ENCODE measurements at places on chromosomes 1 and 21.

GRCh38 chr1:37616330-37616729 lies 18.4 kb downstream of the RSPO1 start:
- DNase-seq: no peak

- no peak for DNase-seq
Measured at GRCh38 chr1:24319312-24319863, at the start of gene GRHL3. GRHL3 (plus strand) TSS chr1:24319357; CDS start chr1:24319552, 195 bp downstream.

GRCh38 chr21:33760641-33761440 lies 118.5 kb downstream of the ITSN1 start:
- no peak for DNase-seq

- no peak for DNase-seq
Measured at GRCh38 chr1:113756461-113756860, 2.8 kb downstream of the PHTF1 start.

DNA sequence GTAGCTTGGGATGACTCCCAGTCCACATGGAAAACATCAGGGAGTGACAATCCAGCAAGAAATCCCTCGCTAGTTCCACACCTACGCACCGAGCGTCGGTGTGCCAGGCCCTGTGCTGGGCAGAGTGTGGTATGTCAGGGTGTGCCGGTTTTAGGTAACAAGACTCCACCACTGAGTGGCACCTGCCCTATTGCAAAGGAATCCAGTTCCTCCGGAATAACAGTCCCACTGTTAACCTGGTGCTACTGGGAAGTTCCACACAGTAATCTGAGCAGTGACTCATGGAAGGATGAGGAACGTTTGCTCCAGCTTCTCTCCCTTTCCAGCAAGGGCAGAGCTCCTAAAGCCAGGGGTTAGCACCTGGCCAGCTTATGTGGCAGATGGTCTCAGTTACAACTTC lies 14.3 kb downstream of the RNF207 start:
- no peak for DNase-seq

Data from activated naive CD4-positive, alpha-beta T cell (primary cell).